Esophagus squamous epithelium (tissue), 5 donors: ENCODE measurements at places on chromosomes 7 and 10. TPM values are rescaled to one million over a fixed set of nuclear protein-coding genes. Genes with fewer than 3 reads are reported as not detected.

The ADAM22 gene
- total RNA-seq, result 1.4 TPM

The HMX2 gene
- not detected for total RNA-seq

The TES gene
- total RNA-seq, result 64.0 TPM

The MSMB gene
- not detected for total RNA-seq

The IL6 gene
- 0.95 TPM for total RNA-seq

The HABP2 gene
- total RNA-seq, result under 0.01 TPM

The ELN gene
- 8.9 TPM for total RNA-seq

The SYT15B gene
- 2.0 TPM for total RNA-seq

The ANXA8 gene
- 172 TPM for total RNA-seq
